BJ (cell line): ENCODE measurements at places on chromosomes 7 and 10.

- no peak for DNase-seq
These were observed 5.8 kb downstream of the LIPA start for GRCh38 chr10:89245802-89246201.

GRCh38 chr7:42338231-42338915 is 101.4 kb upstream of the GLI3 start:
- peak; percentile 98 for DNase-seq

- DNase-seq, result no peak
These were observed 293.2 kb downstream of the THSD7A start for GRCh38 chr7:11538751-11539299.

GRCh38 chr10:71984809-71985388 is 20.7 kb downstream of the CHST3 start:
- DNase-seq, result no peak

GRCh38 chr10:88670497-88670896 is 6.3 kb downstream of the LIPF start:
- DNase-seq, result no peak

- no peak for DNase-seq
These were observed 70.2 kb downstream of the ABCC2 start for GRCh38 chr10:99852481-99853213.

GRCh38 chr10:27035163-27035562 is 65.1 kb downstream of the ANKRD26 start:
- DNase-seq, result no peak

DNA sequence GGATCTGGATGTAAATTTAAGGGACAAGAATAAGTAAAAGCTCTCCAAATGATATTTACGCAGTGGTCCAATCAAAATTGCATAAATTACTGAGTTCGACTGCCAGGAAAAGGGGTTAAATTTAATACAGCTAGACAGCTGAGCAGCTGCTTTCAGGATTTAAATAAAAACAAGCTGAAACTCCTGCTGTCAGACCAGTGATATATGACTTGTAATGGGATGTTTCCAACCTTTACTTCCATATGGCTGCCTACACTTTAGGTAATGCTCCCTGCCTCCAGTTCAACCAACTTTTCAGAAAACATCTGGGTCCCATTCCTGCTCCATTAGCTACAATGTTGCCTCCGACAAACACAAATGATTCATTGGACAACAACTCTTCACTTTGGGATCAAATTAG is 326.3 kb upstream of the DGKB start:
- no peak for DNase-seq

DNA sequence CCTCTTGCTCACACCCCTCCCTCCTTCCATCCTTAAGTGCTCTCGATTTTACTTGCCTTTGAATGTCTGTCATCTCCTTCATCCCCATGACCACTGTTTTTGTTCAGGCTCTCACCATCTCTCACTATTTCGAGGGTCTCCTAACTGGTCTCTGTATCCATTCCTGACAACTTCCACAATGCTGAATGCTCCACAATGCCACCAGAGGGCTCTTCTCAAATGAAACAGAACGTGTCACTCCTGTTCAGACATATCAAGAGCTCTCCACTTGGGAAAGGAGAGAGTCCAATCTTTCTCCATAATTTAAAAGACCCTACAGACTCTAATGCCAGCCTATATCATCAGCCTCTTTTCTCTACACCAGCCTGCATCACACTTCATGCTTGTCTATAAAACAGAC is 9.0 kb upstream of the SLC13A1 start:
- DNase-seq, result no peak

GRCh38 chr10:72229261-72230251 is 13.5 kb upstream of the ASCC1 start:
- no peak for DNase-seq

- no peak for DNase-seq
These were observed 22.8 kb upstream of the ANKRD2 start for GRCh38 chr10:97549587-97550322.

DNA sequence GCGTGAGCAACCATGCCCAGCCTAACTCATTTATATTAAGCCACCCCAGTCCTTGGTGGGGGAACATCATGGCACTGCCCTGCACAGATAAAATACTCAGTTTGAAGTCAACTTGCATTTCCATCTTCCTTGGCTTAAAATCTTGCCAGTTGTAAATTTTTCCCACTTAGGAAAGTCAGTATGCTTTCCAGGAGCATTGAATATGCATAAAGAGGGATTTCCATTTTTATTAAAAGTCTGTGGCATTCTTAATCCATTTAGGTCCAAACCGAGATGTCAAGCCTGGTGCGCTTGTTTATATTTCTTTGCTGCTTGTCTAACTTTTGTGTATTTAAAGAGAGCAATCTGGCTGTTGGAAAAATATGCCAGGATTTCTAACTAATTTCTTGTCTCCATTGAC is 26.1 kb downstream of the MAP3K8 start:
- no peak for DNase-seq

- DNase-seq, result peak; percentile 79
These were observed 162.9 kb downstream of the FANK1 start for GRCh38 chr10:126059076-126059826.

DNA sequence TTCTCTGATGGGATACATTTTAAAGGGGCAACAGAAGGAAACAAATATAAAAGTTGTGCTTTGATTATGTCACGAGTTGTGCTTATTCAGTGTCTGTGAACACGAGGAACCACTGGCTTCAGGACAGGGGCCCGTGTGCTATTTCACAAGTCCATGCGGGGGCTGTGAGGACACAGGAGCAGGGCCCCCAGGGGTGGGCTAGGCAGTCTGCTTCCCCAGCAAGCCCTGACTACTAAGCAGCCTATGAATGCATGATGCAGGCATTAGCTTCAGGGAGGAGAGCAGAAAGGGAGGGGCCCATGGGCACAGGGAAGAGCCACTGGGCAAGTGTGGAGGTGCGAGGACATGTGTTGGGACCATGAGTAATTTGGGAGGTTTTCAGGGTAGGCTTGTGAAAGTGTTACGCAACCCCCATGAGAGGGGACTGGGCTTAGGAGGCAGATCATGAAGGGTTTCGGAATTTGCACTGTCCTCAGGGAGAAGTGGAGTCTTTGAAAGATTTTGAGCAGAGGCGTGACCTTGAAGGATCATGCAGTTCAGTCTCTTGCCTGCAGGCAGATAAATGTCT is 424.9 kb downstream of the CALN1 start:
- DNase-seq, result no peak

DNA sequence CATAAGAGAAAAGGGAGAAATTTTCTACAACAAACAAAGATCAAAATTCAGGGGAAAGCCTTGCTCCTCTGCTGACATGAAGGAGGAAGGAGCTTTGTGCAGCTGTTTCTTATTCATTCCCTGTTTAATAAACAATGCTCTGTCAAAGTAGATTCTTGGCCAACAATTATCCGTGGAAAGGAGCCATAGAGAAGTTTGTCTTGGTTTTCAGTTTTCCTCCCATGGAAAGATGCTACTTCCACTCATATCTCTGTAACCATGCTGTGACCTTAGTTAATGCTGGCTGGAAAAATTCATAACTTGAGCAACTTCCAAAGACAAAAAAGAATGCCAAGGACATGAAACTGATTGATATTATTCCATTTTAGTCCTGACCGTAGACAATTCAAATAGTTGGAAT is 8.1 kb downstream of the DDC start:
- no peak for DNase-seq

DNA sequence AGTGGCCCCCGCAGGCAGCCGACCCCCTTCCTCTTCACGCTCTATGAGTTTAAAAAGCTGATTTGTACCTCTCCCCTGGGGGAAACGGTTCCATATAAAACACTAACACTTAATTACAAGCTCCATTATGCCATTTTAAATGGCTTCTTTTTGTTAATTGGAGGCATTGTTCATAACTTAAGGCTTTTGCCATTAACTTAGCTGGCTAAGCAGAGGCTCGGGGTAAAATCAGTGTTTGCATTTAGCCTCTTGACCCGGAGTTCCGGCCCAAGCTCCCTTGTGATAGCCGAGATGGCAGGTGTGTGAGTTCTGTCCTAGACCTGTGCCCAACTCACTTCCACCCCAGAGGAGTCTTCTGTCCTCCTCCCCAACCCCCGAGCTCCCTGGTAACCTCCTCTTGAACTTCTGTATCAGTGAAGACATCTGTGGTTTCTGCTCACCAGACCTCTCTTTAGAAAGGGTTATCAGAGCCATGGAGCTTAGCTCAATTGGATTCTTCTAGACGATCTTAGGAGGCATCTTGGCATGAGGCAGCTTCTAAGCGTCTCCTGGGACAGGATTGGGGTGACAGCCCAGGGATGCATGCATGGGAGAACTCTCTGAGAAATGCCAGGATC is 34.2 kb upstream of the SH2B2 start:
- no peak for DNase-seq

GRCh38 chr7:6315746-6316145 is 43.3 kb upstream of the CYTH3 start:
- DNase-seq, result no peak

- DNase-seq, result no peak
These were observed 372.6 kb downstream of the LRMDA start for GRCh38 chr10:75803816-75804552.
